ENCODE measurements at places on chromosomes 7 and 10.
A peak's percentile ranks its signal among the peaks of the same experiment; 100 is the strongest.

- DNase-seq = no peak
Measured at GRCh38 chr10:16944986-16945385, 127.8 kb upstream of the RSU1 start.

- peak; percentile 23 for DNase-seq
Measured at GRCh38 chr7:46003896-46004875, 83.1 kb upstream of the IGFBP3 start.

DNA sequence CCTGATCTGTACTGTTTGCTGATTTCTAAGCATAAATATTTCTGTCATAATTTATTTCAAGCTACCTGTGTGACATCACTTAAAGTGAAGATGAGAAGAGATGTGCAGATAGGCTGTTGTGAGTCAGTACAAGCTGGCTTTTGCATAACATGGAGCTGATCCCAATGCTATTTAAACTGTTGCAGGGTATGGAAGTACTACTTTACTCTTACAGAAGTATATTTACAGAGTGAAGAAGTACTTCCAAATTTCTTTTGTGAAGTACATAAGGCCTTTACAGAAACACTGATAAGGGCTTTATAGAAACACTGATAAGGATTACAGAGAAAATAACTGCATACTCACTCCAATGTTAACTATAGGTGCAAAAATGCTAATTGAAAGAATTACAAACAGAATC lies 911.6 kb downstream of the LRMDA start:
- DNase-seq = no peak

GRCh38 chr7:108409146-108409545 lies 47.1 kb downstream of the NRCAM start:
- no peak for DNase-seq

DNA sequence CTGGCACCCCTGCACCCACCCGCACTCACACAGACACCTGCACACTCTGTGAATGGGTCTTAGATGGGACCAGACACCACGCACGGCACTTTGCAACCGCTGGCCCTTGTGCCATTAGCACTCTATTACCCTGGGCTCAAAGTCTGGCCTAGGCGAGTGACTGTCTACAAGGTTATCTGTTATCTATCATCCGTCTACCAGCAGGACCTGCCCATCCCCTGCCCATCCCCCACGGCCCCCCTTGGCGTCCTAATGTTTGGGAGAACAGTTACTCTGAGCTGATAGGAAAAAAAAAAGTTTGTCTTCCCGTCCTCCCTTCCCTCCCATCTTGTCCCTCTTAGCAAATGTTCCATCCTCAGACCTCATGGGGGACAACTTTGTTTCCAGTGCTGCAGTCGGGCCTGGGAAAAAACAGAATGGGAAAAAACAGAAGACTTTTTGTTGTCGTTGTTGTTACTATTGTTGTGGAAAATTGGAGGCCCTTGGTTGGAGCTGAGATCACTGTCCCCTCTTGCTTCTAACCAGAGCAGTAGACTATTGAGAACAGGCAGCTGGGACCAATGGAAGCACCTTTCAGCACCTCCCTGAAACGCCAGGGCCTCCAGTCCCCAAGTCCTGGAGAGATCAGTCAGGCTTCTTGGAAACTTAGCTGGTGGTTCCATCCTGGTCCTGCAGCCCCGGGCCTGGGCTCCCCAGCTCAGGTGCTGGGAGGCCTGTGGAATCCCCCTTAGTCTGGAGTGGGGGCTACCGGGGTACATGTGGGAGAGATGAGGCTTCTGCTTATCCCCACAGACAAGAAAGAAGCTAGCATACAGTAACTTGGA lies 12.2 kb downstream of the UNCX start:
- DNase-seq = no peak

- DNase-seq = no peak
Measured at GRCh38 chr7:22821702-22822485, 755 bp downstream of the TOMM7 start.

DNA sequence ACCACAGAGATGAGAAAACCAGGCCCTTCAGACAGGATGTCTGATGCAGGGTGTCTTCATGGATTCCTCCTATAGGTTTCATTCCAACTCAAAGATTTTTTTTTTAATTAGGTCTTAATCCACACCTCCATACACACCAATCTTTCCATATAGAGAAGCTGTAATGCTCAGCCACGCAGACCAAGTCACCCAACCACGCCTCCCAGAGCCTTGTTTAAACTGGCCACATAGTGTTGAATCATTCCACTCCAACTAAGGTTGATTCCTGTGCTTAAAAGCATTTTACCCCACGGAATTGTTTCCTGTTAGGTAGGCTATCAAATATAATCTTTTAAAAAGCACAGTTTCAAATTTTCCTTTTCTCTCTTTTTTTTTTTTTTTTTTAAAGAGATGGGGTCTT lies 153.6 kb downstream of the TYW1B start:
- no peak for DNase-seq

GRCh38 chr10:30704026-30704600 lies 74.6 kb upstream of the LYZL2 start:
- DNase-seq = no peak

- no peak for DNase-seq
Measured at GRCh38 chr7:55206235-55207029, 158.7 kb upstream of the LANCL2 start.

DNA sequence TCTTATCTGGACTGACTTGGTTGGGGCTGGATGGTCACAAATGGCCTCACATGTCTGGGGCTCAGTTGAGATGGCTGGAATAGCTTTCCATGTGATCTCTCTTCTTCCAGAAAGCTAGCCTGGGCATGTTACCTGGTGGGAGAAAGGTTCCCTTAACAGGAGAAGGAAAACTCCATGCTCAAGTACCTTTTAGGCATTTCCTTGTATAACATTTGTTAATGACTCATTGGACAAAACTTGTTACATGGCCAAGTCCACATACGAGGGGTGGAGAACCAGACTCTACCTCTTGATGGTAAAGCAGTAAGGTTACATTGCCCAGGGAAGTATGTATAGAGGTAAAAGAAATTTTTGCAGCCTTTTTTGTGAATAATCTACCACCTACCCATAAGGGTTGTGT lies 826.4 kb downstream of the LRMDA start:
- no peak for DNase-seq

- peak; percentile 7 for DNase-seq
Measured at GRCh38 chr7:109844362-109844761, 1246.6 kb upstream of the LRRN3 start.

GRCh38 chr10:133295426-133296320 lies 13.0 kb downstream of the TUBGCP2 start:
- no peak for DNase-seq

GRCh38 chr7:131774419-131775220 lies 218.2 kb upstream of the PODXL start:
- DNase-seq = no peak

GRCh38 chr7:44329081-44329480 lies 3.7 kb upstream of the CAMK2B start:
- DNase-seq = no peak

GRCh38 chr7:46257761-46258448 lies 336.8 kb upstream of the IGFBP3 start:
- DNase-seq = peak; percentile 22

DNA sequence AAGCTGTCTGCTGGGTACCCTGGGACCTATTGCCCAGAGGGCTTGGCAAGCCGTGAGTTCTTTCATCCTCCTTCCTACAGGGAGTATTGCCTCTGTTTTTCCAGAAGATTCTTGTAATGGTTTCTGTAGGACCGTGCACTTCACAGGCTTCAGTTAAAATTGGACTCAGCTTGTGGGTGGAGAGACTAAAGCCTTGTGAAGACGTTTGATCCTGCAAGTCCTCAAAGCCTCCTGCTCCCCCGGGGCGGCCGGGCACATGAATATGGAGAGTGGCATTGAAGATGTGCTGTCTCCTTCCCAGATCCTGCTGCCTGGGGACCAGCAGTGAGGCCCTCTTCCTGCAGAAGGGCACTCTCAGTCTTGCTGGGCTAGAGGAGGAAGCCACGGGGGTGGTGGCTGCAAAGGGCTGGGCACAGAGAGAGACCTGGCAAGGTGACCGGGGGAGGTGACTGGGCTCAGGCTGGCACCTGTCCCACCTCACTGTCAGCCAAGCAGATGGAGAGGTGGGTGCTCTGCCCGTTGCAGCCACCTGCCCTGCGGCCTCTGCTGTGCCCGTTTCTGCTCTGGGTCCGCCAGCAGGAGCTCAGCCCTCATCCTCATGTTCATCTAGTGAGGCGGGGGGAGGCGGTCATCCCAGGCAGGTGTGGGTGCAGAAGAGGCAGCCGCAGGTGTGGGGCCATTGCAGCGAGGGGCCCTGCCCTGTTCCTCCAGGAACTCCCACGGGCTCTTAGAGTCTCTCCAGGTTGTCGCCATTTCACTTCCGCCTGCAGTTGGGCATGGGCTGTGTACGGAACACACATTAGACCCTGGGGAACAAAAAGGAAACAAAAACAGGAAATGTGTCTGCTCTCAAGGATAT lies 55.7 kb downstream of the TMEM209 start:
- no peak for DNase-seq

GRCh38 chr7:112286250-112287086 lies 80.0 kb downstream of the ZNF277 start:
- DNase-seq = no peak

DNA sequence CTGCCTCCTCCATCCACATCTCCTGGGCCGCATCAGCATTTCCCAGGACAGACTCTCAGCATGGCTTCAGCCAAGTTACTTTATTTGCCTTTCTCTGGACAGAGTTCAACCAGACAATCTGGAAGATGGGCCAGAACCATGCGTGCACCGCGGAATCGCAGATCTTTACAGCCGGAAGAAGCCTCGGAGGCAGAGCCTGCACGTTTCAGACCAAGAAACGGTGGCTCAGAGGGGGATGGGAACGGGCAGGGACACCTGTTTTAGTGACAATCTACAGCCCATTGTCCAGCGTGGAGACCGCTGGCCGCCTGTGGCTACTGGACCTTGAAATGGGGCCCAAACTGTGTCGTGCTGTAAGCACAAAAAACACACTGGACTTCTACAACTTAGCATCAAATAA lies 3.5 kb downstream of the VIPR2 start:
- DNase-seq = no peak

- no peak for DNase-seq
Measured at GRCh38 chr10:112258407-112258806, 24.8 kb upstream of the TECTB start.

- no peak for DNase-seq
Measured at GRCh38 chr10:35462491-35462934, 126.2 kb downstream of the CCNY start.

GRCh38 chr10:3902054-3902808 lies 117.2 kb upstream of the KLF6 start:
- no peak for DNase-seq

DNA sequence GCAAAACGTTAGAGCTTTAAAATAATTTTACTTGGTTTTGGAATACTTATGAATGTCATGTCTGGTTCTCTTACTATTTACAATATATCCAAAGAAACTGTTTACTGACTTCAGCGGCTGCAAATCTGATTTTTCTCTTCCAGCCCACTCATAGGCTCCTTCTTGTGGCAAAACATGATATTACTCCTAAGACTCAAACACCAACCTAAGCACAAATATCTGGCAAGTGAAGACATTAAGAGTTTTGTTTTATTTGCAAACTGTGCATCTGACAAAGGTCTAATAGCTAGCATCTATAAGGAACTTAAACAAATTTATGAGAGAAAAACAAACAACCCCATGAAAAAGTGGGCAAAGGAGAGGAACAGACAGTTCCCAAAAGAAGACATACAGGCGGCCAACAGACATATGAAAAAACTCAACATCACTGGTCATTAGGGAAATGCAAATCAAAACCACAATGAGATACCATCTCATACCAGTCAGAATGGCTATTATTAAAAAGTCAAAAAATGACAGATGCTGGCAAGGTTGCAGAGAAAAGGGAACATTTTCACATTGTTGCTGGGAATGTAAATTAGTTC lies 20.3 kb upstream of the GJC3 start:
- DNase-seq = no peak

DNA sequence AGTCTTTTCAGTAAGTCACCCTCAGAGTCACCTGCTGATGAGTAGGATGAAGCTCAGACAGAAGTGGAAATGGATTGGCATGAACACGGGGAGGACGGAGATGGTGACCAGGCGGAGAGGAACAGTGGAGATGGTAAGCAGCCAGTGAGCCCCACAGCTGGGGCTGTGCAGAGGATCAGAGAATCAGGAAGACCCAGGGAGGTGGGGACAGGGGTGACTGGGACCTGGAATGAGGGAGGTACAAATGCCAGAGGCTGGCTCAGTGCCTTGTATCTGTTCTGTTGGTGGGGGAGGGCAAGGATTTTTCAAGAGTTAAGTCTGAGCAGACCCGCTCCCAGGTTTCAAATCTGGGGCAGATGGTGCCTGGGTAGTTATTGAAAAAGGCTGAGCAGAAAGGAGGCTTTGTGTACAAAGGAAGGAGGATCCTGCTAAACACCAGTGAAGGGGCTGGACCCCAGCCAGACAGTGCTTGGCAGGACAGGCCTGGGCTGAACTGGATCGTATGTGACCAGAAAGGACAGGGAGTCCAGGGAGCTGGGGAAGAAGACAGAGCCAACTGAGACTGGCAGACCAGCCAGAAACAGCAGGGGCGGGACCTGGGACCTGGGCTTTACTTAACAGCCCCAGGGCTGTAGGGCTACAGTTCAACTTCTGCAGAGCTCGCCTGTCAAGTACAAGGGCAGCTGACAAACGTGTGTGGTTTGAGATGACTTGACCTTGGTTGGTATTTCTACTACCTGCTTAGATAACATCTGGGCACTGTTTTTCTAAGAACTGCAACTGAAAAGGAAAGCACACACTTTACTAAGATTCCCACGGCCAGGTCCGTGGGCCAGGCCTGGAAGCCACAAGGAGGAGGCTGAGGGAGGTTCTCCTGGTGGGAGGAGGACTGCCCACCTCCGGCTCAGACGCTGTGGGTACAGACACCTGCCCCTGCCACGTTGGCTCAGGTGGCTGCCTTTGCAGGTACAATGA lies 13.2 kb upstream of the FRMPD2 start:
- DNase-seq = no peak

- no peak for DNase-seq
Measured at GRCh38 chr7:84697506-84697905, 489.4 kb downstream of the SEMA3D start.
